Lower leg skin (tissue), 4 donors: ENCODE measurements at places on chromosomes 7 and 10. TPM values are rescaled to one million over a fixed set of nuclear protein-coding genes. Genes with fewer than 3 reads are reported as not detected.

The PARD3 gene
- 162 TPM for total RNA-seq

The CDH23 gene
- 1.7 TPM for total RNA-seq

The CPA2 gene
- total RNA-seq = 0.16 TPM

The UNC5B gene
- 6.4 TPM for total RNA-seq

The MYL7 gene
- not detected for total RNA-seq

The TSPAN15 gene
- 47.7 TPM for total RNA-seq

The PRKAR2B gene
- total RNA-seq = 6.9 TPM

The CYP3A7 gene
- total RNA-seq = 0.30 TPM

The DPP6 gene
- total RNA-seq = 4.2 TPM

The SPDYE9 gene
- total RNA-seq = not detected

The RASA4B gene
- 21.6 TPM for total RNA-seq

The ANKRD22 gene
- total RNA-seq = 30.9 TPM

The PRLHR gene
- not detected for total RNA-seq

The CPA1 gene
- not detected for total RNA-seq

The PTPRN2 gene
- 1.0 TPM for total RNA-seq

The SLC16A12 gene
- 1.5 TPM for total RNA-seq

The BLNK gene
- total RNA-seq = 4.1 TPM

The PROSER2 gene
- total RNA-seq = 10.4 TPM
